ENCODE measurements at places on chromosomes 1 and 21.

- DNase-seq = no peak
Measured at GRCh38 chr1:31781138-31781755, 17.1 kb upstream of the ADGRB2 start.

- no peak for DNase-seq
Measured at GRCh38 chr21:27807596-27807995, 840.7 kb upstream of the ADAMTS5 start.

- no peak for DNase-seq
Measured at GRCh38 chr1:114109981-114110380, 43.7 kb downstream of the SYT6 start.

- DNase-seq = no peak
Measured at GRCh38 chr1:200774311-200774710, 35.6 kb downstream of the CAMSAP2 start.

DNA sequence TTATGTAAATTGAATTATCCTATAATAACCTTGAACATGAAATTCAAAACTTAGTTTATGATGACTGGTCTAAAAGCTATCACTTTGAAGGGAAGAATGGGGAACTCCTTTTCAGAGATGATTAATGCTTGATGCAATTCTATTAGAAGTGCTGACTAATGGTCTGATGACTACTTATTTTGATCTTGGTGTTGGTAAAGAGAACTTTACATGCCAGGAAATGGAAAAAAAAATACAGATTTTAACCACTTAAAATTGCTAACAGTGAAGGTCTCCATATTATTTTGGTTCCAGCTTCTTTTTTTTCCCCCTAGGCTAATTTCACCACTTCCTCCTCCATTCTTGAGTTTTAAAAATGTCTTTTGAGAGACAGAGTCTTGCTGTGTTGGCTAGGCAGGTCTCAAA lies 22.9 kb downstream of the S1PR1 start:
- peak; percentile 22 for DNase-seq

- DNase-seq = no peak
Measured at GRCh38 chr1:162172311-162173102, 103.0 kb downstream of the NOS1AP start.

GRCh38 chr1:162927421-162927820 lies 66.4 kb upstream of the CCDC190 start:
- DNase-seq = no peak

DNA sequence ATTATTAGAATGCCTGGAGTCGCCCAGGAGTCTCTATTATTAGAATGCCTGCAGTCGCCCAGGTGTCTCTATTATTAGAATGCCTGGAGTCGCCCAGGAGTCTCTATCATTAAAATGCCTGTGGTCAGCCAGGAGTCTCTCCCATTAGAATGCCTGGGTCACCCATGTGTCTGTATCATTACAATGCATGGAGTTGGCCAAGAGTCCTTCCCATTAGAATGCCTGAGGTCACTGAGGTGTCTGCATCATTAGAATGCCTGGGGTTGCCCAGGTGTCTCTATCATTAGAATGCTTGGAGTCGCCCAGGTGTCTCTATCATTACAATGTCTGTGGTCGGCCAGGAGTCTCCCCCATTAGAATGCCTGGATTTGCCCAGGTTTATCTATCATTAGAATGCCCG lies 66.9 kb downstream of the RNF187 start:
- no peak for DNase-seq

DNA sequence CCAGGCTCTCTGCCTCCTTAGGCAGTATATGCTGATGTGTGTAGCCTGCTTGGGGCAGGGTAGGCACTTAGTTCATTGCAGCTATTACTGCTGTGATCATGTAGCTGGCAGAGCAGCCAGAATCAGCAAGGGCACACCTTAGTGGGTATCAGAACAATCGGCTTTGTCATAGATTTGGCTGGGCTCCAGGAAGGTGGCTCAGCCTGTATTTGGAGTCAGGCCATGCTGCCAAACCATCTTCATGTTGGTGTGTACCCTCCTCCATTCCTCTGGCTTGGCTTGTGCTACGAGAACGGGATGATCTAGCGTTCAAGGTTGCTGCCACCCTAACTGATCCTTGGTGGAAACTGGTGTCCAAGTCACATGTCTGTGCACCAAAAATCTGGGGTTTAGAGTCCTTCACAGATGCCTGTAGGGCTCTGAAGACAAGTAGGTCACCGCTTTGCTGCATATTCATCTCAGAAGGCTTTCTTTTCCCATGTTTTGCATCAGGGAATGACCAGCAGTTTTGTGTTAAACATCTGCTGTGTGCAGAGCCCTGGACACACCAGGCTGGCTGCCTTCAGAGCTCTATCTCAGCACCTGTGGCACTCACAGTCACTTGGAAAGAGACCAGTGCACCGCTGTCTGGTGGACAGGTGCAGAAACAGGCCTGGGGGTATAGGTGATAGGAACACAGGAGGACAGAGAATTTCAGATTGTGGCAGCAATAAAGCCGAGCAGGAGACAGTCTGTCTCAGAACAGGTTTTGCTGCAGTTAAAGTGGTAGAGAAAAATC lies 23.7 kb downstream of the VANGL1 start:
- no peak for DNase-seq

DNA sequence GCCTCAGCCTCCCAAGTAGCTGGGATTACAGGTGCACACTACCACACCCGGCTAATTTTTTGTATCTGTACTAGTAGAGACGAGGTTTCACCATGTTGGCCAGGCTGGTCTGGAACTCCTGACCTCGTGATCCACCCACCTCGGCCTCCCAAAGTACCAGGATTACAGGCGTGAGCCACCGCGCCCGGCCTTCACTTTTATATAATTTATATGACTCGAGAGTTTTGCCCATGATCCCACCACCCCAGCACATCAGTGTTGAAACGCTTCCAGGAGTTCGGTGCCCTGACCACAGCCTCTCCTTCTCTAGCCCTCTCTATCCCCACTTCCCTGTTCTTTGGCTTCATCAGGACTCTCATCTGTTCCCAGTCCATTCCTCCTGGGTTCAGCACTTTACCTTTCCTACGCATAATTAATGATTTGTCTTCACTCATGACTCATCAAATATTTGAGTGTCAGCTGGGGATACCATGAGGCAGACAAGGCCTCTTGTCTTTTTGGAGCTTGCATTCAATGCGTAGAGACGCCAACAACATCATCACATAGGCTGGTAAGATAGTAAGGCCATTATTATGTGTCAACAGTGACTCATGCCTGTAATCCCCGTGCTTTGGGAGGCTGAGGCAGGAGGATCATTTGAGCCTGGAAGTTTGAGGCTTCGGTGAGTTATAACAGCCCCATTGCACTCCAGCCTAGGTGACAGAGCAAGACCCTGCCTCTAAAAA lies 1.4 kb downstream of the PMF1 start:
- no peak for DNase-seq

DNA sequence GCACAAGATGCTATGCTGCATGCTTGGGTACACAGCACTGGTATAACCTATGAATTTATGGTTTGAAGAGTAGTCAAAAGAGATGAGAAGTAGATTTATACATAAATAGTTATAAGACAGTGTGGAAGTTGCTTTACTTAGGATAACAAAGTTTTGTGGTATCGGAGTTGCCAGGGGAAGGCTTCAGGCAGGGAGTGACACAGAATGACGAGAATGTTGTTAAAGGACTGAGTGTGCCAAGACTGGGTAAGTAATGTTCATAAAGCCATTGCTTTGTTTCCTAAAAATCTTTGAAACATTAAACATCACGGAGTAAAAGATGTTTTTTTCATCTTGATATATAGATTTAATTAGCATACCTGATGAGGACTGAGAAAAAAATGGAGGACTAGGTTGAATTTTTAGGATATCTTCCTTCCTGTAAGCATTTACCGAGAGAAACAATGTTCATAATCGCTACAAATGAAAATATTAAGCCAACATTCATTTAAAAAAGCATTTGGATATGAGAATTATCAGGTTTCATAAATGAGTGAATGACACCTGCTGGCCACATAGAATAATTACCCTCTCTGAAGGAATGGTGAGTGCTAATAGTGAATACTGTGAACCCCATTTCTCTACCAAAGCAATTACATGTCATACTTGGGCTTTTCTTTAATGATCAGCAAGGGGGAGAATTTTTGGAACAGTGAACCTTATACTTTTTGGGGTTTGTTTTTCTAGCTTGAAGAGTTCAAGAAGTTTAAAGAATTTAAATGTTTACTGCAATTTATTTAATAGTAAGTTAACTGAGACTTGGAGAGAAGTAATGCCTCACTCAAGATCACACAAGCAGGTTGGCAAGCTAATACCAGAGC lies 28.4 kb downstream of the EXTL2 start:
- DNase-seq = peak; percentile 16

DNA sequence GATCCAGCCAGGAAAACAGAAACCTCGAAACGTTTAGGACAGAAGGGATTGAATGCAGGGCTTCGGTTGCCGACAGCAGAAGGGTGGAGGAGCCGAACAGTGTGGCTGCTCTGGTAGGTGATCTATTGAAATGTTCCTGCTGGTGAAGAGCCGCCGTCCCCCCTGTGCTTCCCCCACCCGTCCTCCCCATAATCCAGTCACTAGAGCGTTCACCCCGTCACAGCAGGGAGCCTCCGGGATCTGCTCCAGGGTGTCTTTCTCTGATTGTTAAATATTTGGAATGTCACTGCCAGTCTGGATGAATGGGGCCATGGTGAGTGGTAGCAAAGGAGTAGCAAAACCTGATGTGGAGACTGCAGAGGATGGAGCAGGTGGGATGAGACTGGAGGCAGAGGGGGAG lies 255.1 kb upstream of the CSF3R start:
- DNase-seq = no peak

- no peak for DNase-seq
Measured at GRCh38 chr21:15001857-15002606, 62.8 kb downstream of the NRIP1 start.

DNA sequence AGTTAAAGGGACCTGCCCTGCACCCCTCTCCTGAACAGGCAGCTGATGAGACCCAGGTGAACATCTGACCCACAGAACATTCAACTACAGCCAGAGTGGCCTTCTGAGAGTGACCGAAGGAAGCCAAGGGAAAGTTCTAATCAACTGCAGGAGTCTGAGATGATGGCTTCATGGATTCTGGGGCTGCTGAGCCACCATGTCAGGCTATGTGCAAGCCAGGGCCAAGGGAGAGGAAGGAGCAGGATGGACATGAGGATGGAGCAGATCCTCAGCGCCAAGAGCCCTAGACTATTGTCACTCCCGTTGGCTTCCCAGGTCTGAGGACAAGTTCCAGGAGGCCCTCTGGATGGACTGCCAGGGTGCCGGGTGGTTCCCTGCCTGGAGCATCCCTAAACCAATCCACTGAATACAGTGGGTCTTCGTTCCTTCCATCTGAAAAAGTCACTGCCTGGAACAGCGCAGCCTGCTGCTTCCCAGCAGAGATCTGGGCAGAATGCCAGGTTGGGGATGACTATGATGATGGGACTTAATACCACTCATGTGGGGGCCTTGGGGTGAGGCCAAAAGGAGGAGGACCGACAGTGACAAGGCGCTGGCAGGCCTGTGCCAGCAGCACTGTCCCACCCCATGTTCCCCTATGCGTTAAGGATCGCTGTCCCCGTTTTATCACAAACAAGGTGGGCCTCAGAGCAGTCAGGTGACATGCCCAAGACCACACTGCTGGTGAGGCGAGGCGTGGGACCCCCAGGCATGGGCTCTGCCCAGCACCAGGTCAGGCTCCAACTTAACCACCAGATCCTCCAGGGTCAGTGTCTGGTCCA lies 19.8 kb downstream of the SPOCD1 start:
- DNase-seq = no peak

- DNase-seq = no peak
Measured at GRCh38 chr1:1565340-1565739, 9.3 kb downstream of the SSU72 start.

DNA sequence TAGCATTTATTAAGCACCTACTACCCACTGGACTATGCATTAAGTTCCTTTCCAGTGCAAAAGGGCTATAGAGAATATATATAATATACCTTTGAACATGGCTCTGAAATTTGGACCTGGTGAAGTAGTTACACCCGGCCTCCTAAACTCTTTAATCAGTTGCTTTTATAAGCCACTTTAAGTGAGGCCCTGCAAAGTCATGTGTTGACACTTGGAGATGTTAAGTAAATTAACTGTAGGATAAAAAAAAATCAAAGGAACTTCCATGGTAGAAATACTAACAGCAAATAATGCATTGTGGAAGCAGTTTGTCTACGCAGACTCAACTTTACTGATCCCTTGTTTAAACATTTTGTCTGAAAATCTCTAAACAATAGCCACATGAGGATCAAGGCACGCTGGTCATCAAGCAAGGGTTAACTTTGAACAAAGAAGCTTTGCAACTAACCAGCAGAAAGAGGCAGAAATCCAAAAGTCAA lies 283.9 kb downstream of the VAV3 start:
- no peak for DNase-seq

- no peak for DNase-seq
Measured at GRCh38 chr1:240644732-240645131, 32.8 kb upstream of the GREM2 start.

DNA sequence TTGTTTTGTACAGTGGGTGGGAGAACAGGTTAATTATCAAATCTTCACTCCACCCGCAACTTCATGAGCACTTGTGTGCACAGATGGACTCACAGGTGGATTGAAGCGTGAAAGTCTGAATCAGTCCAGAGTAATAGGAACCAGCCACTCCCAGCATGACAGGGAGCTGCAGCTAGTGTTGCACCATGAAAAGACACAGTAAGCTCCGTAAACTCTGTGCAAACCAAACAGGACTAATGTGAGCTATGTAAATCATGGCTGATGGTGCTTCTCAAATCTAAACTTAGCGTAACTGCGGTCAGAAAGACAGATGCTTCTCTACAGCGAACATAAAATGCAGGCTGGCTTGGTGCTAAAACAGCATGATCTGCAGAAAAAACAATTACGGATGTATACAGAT lies 114.4 kb downstream of the CENPF start:
- DNase-seq = no peak

- DNase-seq = no peak
Measured at GRCh38 chr1:175804561-175804960, 61.2 kb upstream of the TNR start.

DNA sequence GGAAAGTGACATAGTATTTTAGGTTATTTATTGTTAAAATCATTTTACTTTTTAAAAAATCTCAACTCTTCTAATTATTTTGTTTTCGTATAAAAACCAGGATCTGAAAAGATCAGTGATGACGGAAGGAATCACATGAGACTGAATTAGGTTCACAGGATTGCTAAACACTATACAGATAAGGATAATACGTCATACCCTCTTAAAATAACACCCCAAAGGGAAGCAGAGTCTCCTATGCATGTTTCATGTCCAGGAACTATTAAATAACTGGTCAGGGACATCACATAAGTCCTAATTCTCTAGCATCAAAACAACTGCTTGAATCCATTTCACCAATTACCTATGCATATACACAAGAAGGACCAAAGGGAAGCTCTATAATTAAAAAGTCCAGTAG lies 84.9 kb downstream of the FOXJ3 start:
- DNase-seq = no peak

- DNase-seq = no peak
Measured at GRCh38 chr1:230278871-230279582, 147.1 kb downstream of the PGBD5 start.

DNA sequence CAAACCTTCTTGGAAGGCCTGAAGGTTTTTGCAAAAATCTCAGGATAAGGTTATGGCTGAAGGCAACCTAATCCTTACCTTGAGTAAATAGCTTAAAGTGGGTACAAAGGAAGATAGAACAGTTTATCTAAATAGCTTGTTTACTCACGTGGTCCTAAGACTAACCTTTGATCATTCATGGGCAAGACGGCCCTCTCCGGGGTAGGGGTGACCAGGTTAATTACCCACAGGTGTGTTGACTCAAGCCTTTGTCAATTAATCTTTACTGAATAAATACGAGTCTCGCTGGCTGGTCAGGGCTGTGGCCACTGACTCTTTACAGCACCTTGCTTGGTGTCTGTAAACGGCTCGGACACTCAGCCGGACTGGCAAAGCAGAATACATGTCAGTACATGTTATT lies 10.8 kb downstream of the AADACL4 start:
- no peak for DNase-seq

All from CD4-positive, alpha-beta memory T cell (primary cell).